Femur (tissue), 1 donor: ENCODE measurements at places on chromosomes 7 and 10.

DNA sequence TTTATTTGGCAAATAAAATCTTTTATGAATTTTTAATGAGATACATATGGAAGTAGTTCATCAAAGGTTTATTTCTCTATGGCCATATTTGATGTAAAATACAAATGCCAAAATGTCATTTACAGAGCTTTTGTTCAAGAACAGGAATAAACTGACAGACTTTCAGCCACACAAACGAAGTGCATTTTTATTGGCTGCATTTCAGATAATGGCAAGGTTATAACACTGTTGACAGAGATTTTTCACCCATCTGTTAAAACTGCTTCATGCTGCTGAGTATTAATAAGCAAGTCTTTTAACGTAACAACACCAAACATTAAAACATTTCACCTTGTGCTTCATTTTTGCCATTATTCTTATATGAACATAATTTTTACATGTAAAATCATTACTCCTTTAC lies 254.4 kb downstream of the ANKRD7 start:
- no peak for DNase-seq

GRCh38 chr10:79207726-79208125 lies 139.0 kb downstream of the ZMIZ1 start:
- DNase-seq, result no peak

DNA sequence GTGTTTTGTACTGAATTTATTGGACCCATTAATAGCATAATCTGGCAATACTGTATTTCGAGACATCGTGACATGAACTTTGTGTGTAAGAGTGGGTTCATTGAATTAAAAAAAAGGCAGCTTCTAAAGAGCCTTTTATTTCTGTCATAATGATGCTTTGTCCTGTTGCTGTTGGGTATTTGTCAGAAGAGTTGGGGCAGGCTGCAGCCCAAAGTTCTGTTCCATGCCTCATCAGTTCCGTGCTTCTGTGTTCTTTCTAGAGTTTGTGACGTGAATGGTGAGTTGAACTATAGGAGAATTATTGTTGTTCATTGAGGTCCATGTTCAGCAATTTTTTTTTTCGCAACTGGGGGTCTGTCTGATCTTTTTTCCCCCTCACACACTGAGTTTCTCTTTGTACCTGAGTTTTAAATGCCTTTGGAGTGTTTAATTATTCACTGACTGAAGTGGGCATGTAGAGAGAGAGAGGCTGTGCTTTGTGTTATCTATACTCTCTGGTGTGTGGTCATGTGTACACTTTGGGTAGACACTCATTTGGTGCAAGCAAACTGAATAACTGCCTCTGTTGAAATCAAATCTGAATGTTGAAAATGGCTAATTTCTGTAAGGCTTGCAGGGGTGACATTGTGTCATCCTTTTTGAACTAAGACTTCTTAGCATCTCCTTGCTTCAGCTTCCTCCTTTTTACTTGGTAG lies 69.8 kb downstream of the ADD3 start:
- DNase-seq, result no peak

DNA sequence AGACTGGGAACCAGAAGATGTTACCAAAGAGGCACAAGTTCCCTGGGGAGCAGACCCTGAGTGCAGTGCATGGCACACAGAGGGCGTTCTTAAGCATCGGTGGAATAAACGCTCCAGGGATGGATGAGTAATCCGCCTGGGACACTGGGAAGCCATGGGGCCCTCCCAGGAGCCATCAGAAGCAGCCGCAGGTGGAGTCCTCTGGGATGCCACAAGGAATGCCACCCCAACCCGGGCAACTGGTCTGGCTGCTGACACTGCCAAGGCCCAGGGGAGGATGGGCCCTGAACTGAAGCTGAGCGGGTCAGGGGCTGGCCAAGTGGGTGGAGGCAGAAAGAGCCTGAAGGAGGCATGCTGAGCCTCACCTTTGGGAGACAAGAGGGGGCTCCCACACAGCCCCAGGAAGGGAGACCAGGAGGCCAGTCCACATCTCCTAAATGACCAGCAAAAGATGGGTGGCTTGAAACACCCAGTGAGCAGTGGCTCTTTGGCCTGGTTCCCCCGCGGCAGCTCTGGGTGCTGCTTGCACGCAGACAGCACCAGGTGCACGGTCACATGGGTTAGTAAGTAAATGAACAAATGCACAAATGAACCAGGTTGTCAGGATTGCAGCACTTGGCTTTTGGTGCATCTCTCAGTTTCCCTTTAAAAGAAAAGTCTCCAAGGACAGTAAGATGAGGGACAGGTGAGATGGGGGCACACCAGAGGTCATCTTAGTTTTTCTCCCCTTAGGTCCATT lies 141.3 kb upstream of the ZMIZ1 start:
- DNase-seq, result no peak

DNA sequence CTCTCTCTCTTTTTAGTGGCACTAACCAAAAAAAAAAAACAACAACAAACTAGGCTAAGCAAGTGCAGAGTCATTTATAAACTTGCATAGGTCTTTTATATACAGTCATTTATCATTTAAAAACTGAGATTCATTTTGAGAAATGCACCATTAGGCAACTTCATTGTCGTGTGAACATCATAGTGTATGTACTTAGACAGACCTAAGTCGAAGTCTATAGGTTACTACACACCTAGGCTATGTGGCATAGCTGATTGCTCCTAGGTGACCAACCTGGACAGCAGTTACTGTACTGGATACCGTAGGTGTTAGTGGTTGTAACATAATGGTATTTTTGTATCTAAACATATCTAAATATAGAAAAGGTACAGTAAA lies 109.1 kb upstream of the SAMD8 start:
- DNase-seq, result no peak

GRCh38 chr10:4902571-4903011 lies 60.6 kb upstream of the AKR1C1 start:
- DNase-seq, result no peak

GRCh38 chr7:134935701-134936100 lies 50.6 kb upstream of the AGBL3 start:
- no peak for DNase-seq

- no peak for DNase-seq
These were observed 95.1 kb upstream of the ITGB1 start for GRCh38 chr10:33052915-33053810.

DNA sequence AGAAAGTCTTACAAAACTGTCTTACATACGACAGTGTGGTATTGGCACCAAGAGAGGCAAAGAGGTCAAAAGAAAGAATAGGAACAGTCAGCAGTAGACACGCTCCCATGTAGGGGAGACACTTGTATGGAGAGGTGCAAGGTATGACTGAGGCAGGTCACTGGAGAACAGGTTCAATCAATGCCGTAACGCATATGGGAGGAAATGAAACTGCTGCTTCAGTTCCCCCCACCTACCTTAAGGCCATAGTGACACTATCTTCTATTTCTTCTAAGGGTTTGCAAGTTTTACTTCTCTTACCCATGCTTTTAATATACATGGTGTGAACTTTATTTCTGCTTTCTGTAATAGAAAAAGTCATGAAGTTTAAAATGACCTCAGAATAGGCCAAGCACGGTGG lies 5.5 kb upstream of the PITRM1 start:
- DNase-seq, result no peak

DNA sequence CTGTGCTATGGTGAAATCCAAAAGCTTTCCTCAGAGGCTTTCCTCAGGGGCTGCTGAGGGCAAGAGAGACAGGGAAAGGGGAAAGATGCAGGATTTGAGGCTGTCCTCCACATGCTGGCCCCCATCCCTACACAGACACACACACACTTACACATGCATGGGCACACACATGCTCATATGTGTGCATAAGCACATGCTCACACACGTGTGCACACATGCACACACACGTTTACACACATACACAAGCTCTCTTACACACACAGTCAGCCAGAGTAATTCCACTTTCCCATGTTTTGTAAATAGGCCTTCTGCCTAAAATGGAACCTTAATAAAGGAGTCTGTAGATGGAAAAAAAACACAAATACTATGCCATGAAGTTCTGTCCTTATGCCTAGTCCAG lies 312.9 kb downstream of the GRID1 start:
- DNase-seq, result no peak

- no peak for DNase-seq
These were observed 43.4 kb upstream of the PRSS58 start for GRCh38 chr7:142301299-142301698.

DNA sequence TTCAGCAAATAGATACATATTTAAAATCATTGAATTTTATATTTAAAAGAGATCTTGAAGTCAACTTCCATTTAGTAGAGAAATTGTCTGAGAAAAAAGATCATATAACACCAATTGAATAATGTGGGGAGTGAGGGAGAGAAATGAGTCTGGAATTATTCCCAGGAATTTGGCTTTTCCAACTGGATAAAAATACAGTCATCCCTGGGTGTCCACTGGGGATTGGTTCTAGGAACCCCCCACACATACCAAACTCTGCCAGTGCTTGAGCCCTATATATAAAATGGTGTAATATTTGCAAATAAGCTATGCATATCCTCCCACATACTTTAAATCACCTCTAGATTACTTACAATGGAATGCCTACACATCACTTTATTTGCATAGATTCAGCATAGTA lies 162.8 kb upstream of the SEMA3C start:
- DNase-seq, result peak; percentile 31

DNA sequence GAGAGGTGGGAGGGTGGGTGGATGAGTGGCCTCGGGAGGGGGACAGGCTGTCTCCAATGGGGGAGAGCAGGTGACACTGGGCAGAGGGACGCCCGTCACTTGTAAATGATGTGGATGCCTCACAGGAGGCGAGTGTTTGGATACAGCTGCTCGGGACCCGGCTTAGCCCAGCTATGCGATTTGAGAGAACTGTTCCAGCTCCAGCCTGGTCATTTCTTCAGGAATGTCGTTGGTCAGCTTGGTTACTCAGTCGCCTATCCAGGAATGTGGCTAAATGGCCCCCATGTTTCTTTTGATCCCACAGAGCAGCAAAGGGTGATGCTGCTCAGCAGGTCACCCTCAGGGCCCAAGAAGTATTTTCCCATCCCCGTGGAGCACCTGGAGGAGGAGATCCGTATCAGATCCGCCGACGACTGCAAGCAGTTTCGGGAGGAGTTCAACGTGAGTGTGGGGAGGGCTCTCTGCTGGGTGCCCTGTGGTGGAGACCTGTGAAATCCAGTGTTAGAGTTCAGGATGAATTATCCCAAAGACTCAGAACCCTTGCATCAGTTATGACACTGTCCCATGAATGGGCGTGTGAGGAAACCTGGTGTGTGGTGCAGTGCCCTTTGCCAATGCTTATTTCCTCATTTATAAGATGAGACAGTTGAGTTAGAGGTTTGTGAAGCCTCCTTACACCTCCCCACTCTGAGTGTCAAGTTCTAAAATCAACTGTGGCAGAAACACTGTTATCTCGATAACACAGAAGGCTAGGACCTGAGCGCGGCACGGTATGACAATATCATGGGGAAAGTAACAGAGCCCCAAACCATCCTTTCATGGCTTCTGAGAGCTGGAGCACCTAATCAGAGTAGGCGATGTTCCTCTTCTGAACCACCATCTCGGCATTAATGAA lies 76.8 kb downstream of the MKI67 start:
- DNase-seq, result no peak

DNA sequence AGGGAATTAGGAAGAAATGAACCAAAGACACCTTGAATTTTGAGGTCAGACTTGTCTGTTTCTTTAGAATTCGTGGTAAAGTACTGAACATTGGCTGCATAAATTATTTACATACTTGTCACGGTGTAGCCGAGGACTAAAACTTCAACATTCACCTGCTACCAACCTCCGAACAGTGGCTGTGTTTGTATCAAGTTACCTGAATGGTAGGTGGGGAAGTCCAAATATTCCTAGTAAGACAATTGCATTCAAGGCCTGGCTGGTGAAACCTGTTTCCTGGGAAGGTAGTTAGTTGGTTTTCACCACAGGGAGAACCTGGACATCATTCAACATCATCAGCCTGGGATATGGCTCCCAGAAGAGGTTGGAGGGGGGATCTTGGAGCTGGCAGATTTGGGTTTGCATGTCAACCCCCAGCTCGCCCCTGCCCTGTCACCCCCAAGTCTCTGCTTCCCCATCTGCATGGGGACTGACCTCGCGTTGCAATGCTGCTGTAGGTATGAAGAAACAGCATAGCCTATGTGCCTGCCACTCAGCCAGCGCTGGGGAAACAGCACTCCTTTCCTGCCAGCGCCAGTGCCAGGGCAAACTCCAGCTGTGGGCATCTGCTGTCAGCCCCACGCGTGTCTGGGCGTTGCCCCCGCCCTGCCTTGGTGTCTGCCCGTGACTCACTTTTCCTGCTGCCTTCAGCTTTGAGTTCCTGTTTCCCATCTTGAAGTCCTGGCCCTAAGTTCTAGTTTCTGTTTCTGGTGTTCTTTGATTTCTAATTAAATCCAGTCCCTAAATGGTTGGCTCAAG lies 12.7 kb upstream of the LARP4B start:
- DNase-seq, result peak; percentile 56

- no peak for DNase-seq
These were observed 5.9 kb downstream of the AKAP9 start for GRCh38 chr7:91946549-91946948.

GRCh38 chr7:92520024-92520423 lies 8.3 kb downstream of the PEX1 start:
- DNase-seq, result no peak

- DNase-seq, result no peak
These were observed 2.0 kb downstream of the JAZF1 start for GRCh38 chr7:28178599-28178998.

DNA sequence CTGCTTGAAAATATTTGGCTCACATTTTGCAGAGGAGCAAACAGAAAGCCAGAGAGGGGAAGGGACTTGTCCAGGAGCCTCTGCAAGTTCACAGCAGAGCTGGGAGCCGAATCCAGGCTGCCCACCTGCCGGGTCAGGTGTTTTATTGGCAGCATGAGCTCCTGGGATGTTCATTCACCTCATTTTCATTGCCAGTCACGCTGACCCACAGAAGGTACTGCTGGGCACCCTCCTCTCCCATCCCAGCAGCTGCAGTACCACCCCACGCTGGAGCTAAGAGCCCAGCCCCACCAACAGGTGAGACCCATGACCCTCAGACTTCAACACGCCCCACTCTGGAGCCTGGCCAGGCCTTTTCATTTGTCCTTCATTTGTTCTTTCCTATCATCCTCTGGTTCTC lies 102.7 kb downstream of the GRID1 start:
- no peak for DNase-seq

- peak; percentile 87 for DNase-seq
These were observed 24.6 kb downstream of the VSIR start for GRCh38 chr10:71748671-71749191.

DNA sequence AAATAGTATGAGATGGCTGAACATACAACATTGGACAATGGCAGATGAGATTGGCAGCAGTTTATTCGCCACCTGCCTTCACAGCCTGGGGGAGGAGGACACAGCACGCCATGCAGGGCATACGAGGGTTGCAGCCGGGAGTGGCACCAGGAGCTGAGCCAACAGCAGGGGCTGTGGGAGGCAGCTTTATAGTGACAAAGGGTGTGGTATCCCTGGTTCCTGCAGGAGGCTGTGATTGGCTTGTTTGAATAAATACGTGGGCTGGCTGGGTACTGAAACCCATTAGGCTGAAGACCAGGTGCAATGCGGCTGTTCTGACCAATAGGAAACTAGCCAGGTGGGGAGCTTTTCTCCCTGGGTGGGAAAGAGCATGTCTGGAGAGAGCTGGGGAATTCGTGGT lies 68.9 kb upstream of the LEP start:
- no peak for DNase-seq

DNA sequence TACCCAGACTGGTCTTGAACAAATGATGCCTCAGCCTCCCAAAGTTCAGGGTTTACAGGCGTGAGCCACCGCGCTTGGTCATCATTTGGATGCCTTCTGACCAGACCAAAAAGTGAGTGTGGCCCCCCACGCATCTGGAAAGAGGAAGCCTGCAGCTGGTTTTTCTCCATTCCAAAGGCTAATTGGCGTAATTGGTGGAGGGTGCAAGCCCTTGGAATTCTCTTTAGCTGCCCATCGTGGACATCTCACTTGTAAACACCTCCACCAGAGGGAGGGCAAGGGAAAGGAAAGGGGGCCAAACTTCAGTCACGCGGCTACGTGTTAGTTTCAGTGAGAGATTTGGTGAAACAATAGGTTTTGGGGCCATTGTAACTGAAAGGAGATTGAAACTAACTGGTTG lies 4.1 kb upstream of the ARHGAP21 start:
- DNase-seq, result no peak
